ENCODE measurements at places on chromosomes 3 and 15. TPM values are rescaled to one million over a fixed set of nuclear protein-coding genes. Genes with fewer than 3 reads are reported as not detected.

The SERINC4 gene
- total RNA-seq: 0.42 TPM

The GRM2 gene
- 0.47 TPM for total RNA-seq

The IGSF10 gene
- total RNA-seq: not detected

The HRH1 gene
- total RNA-seq: 0.98 TPM

The DPPA2 gene
- not detected for total RNA-seq

The PRSS50 gene
- not detected for total RNA-seq

DNA sequence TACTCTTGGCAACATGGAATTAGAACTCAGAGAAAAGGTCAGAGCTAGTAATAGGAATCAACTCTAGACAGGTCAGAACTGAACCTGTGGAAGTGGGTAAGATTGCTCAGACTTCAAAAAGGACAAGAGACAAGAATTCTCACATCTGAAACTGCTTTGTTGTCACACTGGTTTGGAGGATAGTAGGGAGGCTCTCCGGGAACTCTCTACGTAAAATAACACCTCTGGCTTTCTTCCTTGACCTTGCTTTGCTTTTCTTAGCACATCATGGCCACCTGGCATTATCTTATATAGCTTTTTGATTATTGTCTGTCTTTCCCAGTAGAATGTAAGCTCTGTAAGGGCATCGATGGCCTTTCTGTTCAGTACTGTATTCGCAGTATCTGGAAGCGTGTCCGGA lies 13.2 kb upstream of the NFKBIZ start:
- no peak for DNase-seq

DNA sequence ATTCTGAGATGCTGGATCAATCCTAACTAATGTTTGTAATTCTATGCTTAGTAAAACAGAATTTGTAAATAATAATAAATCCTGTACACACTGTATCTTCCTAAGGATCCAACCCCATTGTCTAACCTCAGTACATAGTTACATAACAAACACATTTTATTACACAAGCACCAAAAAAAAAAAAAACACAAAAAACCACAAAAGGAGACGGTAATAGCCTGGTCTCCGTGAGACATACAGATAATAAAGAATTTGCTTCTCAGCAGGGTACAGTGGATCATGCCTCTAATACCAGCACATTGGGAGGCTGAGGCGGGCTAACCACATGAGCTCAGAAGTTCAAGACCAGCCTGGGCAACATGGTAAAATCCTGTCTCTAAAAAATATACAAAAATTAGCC lies 558.7 kb downstream of the MAGI1 start:
- DNase-seq: no peak

DNA sequence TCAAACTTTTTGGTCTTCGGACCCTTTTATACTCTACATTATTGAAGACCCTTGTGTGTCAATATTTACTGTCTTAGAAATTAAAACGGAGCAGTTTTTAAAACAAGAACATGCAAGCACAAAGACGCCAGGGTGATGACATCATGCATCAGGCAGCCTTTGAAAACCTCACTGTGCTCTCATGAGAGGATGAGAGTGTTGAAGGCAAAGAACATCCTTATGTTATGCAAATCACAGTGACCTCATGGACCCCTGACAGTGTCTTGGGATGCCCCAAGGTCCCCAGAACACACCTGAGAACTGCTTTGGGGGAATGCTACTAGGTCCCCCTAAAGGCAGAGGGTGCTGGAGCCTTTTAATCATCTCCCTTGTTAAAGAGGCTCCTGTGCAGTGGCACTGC lies 51.6 kb downstream of the CHDH start:
- no peak for DNase-seq

DNA sequence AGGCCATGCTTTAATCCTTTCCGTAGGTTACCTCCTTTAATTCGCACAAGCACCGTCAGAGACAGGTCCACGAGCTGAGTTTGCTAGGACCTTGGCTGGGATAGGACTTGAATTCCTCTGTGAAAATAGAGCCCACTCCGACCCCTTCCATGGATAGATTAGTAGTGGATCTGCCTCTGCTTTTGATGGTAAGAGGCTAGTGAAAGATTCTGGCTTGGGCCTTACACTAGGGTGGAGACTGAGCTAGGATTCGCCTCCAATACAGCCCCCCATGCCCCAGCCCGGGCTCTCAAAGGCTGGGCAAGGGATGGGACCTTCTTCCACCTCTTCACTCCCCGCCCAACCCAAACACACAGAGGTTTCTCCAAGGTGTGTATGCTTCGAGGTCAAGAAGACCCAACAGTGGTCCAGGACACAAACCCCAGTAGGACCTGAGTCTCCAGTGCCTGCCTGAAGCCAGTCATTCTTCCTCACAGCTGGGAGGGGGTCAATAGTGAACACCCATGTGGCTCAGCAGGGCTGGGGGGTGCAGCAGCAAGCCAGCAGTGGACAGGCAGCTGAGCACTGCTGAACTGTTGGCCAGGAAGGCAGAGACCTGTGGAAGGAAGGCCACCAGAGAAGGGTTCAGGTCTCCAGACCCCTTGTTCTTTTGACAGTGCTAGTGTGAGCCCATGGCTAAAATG lies 75.7 kb downstream of the SPSB4 start:
- no peak for DNase-seq
